ENCODE measurements at places on chromosomes 2 and 18.

GRCh38 chr2:8663997-8664396 is 17.9 kb upstream of the ID2 start:
- no peak for ATAC-seq

- ATAC-seq, result no peak
These were observed 189.1 kb downstream of the WDPCP start for GRCh38 chr2:63399156-63399555.

- ATAC-seq, result no peak
These were observed 170.0 kb upstream of the KLHL29 start for GRCh38 chr2:23215016-23215415.

DNA sequence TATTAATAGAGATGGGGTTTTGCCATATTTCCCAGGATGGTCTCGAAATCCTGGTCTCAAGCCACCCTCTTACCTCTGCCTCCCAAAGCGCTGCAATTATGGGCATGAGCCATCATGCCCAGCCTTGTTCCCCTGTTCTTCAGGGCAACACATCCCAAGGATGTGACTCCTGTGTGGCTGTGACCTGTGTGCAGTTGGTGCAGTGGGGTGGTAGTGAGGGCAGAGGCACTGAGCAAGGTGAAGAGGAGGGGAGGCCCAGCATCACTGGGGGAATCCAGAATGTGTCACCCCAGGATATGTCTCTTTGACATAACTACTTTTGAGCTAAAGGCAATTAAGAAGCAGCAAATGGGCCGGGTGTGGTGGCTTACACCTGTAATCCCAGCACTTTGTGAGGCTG is 23.4 kb downstream of the CENPA start:
- ATAC-seq, result no peak

GRCh38 chr2:143183804-143184463 is 54.7 kb downstream of the ARHGAP15 start:
- peak; percentile 64 for ATAC-seq

DNA sequence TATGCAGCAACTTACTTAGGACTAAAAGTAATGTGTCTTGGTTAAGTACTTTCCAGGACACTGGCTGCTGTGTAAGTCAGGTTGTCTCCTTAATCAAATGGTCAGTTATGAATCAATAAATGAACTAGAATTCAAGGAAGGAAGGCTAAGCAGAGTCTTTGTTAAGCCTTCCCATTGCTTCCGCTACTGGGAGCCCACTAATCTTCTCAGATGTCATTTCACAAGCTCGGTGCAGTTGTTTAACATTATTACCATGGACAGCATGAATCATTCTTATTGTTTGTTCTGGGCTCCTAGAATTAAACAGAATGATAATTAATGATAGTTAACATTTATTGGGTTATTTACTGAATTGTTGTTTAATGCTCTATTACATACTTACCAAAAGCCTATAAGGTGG is 26.0 kb upstream of the MEIS1 start:
- no peak for ATAC-seq

- ATAC-seq, result no peak
These were observed 21.7 kb downstream of the NCK2 start for GRCh38 chr2:105766300-105766866.

DNA sequence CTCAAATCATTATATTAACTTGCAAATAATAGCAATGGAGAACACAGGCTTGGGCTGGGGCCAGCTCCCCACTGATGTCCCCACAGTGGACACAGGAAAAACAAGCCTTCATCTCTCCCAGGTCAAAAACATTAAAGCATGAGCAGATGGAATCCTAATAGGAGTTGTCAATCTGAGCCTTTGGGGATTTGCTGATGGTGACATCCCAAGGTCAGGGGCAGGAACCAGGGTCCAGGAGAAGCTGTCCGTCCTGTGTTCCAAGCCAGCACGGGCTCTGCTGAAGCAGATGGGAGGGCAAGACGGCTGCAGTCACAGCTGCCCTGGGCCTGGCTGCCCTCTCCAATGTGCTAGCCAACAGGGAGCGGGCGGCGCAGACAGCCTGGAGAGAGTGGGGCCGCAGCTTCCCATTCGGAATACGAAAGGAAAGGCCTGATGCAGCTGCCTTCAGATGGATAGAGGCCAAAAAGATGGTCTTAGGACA is 135.5 kb downstream of the NDUFA10 start:
- no peak for ATAC-seq

DNA sequence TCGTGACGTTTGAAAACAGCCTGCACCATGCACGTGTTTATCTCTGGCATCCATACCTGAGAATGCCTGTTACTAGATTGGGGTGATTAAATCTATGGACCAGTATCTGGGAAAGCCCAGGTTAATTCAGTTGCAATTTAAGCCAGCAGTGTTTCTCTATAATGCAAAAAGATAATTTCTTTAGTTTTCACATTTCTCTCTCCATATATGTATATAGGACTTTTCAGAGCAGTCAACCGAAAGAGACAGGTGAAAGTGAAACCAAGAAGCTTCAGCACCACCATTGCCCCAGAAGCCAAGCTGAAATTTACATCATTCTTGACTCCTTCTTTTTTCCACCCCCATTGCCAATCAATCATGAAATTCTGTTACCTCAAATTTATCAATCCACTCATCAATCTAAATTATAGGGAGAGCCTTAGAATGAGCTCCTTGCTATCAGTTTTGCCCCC is 2.7 kb upstream of the LRP2 start:
- peak; percentile 25 for ATAC-seq

GRCh38 chr2:176187899-176188773 is at the start of gene HOXD1:
TSS of gene HOXD1 (plus strand) at chr2:176188668. CDS start at chr2:176188802, 134 bp downstream.
- no peak for ATAC-seq

DNA sequence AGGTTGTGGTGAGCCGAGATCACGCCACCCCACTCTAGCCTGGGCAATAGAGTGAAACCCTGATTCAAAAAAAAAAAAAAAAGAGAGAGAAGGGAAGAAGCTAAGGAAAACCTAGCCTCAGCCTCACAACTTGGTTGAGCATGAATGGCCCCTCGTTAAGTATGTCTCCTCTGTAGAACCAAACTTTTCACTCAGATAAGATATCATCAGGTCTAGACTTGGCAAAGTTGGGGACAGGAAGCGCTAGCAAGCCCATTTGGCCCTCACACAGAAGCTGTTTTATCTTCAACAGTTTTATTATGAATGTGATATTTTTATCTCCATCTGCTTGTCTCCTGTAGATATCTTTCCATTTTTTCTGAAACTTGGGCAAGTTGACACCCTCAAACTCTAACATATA is 3.5 kb upstream of the ASXL2 start:
- ATAC-seq, result no peak

- ATAC-seq, result no peak
These were observed 199.6 kb downstream of the VAPA start for GRCh38 chr18:10113121-10114022.
